ENCODE measurements at places on chromosomes 4 and X.
A peak's percentile ranks its signal among the peaks of the same experiment; 100 is the strongest.

GRCh38 chrX:10015723-10016518, 48.8 kb downstream of the CLDN34 start:
- no peak for DNase-seq

- DNase-seq = peak; percentile 5
These were observed 104.6 kb downstream of the DTHD1 start for GRCh38 chr4:36385951-36386571.

- DNase-seq = no peak
These were observed 115.0 kb upstream of the SHISA3 start for GRCh38 chr4:42282081-42282901.

DNA sequence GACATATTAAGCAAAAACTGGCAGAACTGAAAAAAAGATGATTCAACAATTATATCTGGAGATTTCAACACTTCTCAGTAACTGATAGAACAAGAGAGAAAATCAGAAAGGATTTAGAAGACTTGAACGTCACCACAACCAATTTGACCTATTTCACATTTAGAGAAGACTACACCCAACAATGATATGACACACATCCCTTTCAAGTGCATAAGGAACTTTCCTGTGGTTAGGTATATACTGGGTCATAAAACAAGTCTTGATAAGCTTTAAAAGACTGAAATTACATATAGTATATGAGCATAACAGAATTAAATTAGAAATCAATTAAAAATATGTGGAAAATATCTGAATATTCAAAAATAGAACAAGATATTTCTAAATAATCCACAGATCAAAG, 201.2 kb upstream of the HAND2 start:
- no peak for DNase-seq

DNA sequence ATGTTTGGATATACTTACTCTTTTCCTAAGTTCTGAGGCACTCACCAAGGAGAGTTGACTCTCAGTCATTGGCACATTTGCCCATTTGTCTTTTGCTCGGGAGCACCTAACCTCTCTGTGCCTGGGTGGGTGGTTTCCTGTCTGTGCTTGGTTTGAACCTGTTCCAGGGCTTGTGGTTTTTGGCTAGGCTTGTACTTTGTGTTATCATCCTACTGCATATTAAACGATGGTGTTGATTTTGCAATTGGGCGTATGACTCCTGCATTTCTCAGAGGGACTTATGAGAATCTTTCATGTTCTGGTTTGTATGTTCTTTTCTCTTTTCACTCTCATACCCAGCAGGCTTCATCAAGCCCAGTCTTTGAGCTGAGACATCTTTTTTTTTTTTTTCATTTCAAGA, 161.7 kb downstream of the BTC start:
- no peak for DNase-seq

- DNase-seq = no peak
These were observed 1950.9 kb downstream of the ARAP2 start for GRCh38 chr4:34293459-34293858.

GRCh38 chr4:128513664-128514484, 226.3 kb upstream of the PGRMC2 start:
- no peak for DNase-seq

- no peak for DNase-seq
These were observed 169.6 kb upstream of the GLRA2 start for GRCh38 chrX:14359727-14360126.

GRCh38 chrX:20412871-20413486, 146.3 kb upstream of the RPS6KA3 start:
- DNase-seq = peak; percentile 5

DNA sequence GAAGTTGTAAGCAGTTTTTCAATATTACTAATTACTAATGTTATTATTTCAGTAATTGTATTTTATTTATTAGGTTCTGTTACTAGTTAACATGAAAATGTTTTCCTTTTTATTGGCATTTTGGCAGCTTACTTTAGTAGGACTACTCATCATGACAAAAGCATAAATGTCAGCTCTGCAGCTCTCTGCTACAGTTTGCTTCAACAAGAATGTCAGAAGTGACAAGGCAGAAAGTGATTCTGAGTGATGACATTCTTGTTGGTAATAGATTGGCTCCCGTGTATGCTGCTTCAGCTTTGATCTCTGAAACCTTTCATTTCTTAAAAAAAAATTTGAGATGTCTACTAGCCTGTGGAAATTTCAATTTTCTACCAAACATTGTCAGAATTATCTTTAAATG, 1193.9 kb downstream of the FSTL5 start:
- DNase-seq = no peak

DNA sequence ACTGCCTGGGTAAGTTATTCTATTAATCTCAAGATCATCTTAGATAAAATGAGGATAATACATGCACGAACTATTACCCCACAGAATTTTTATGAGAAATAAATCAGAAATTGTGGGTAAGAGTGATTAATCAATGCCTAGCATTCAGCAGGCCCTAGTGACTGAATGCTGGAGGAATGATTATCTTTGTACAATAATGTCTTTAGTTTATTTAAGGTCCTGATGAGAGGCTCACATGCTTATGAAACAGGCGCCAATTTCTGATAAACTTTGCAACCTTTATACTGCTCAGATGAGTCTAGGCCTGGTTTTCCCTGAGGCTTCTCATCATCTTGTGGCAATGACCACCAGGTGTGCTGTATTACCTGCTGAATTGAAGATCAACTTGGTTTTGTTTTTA, 27.8 kb upstream of the BMP2K start:
- no peak for DNase-seq

DNA sequence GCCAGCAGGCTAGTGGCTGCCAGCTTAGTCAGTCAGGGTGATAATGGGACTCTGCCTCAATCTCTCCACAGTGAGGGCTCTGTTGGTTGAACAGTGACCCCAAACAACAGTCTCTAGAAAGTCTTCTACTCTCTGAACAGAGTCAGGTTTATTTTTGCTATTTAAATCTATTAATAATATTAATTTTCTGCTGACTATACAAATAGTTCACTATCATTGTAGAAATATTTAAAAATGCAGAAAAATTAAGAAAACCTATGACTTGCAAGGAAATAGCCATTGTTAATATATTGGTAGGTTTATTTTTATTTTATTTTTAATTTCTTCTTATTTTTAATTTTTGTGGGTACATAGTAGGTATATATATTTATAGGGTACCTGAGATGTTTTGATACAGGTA, 67.9 kb upstream of the AADAT start:
- no peak for DNase-seq

GRCh38 chr4:10354225-10354624, 103.0 kb downstream of the ZNF518B start:
- DNase-seq = no peak

GRCh38 chrX:150547375-150548115, 20.9 kb upstream of the MTM1 start:
- DNase-seq = no peak

GRCh38 chr4:14752341-14753046, 249.8 kb upstream of the CPEB2 start:
- no peak for DNase-seq

DNA sequence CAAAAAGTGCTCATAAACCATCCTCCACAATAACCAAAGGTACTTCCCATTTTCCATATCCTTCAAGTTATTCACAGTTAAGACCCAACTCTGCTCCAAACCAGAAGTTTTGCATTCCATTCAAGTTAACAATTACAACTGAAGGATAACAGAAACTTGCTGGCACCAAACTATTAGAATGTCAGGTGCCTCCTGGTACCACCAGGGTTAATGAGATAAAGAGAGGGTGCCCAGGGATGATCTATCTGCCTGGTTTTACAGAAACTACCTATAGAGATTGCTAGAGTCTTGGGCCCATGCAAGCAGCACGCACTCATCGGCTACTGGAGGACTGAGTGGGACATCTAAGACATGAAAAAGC, 114.6 kb downstream of the RBM47 start:
- DNase-seq = no peak

DNA sequence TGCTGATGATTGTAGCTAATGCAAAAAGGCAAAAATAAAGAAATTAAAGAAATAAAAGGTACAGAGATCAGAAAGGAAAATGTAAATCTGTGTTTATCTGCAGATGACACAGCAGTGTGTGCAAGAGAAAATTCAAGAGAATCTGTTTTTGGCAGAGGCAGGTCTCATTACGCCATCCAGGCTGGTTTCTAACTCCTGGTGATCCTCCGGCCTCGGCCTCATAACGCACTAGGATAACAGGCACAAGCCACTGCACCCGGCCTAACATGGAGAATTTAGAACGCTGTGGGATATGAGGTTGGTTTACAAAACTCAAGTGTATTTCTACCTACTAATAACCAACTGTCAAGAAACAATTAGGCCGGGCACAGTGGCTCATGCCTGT, 29.4 kb downstream of the CTBP1 start:
- no peak for DNase-seq

DNA sequence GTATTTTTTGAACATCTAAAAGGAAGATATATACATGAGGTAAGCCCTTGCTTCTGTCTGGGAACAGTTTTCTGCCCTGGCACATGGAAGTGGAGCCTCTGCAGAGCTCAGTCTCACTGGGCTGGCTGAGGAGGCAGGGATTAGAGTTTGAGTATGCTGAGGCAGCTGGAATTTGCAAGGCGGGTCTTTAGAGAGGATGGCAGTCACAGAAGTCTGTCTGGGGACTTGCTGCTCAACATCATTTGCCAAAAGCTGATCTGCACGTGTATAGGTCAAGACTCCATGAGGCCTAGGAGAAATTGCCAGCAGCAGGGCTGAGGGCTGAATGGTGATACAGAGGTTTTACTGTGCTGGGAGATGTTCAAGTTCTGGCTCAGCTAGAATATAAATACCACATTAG, 163.6 kb upstream of the ANK2 start:
- no peak for DNase-seq

GRCh38 chr4:160819791-160820190, 1344.0 kb downstream of the FSTL5 start:
- DNase-seq = no peak

DNA sequence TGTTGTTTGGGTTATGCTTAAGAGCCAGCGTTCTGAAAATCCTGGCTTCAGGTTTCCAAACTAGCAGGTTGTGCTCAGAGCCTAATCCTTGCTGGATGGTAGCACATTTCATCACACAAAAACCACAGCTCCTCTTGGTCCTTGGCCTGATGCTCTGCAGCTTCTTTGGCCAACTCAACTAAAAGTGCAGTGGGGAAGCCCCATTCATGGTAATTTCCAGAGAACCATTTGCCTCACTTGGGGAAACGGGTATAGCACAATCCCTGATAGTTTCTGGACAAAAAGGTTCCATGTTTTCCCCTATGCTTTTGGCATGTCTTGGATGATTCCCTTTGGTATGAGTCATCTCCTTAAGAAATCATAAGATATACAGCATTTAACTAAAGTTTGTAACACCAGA, 78.7 kb downstream of the SYNPO2 start:
- DNase-seq = no peak

DNA sequence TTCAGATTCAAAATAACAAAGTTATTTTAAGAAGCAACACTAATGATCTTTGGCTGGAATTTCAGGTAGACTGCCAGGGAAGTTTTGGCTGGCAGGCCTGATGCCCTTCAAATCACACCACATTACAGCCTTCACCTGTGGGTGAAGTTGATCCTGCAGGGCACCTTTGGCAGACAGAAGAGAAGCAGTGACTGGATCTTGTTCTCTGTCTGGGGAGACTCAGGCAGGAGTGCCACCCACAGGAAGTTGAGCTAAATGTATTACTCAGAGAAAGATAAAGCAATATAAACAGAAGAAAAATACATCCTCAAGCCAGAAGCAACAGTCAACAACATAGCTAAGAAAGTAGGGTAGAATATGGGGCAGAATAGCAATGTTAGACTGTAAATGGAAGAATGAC, 12.8 kb upstream of the CFAP299 start:
- DNase-seq = no peak

All from stimulated activated CD8-positive, alpha-beta memory T cell treated with anti-CD3 and anti-CD28 coated beads, Interleukin-4, amount 100 ng/mL, for 1 hour (primary cell).